Activated gamma-delta T cell treated with anti-CD3 and anti-CD28 coated beads, Interleukin-2, amount 50 U/mL, for 16 hours (primary cell): ENCODE measurements at places on chromosomes 5 and 9.

GRCh38 chr5:132439521-132440089 is 51.0 kb downstream of the IRF1 start:
- DNase-seq = no peak

DNA sequence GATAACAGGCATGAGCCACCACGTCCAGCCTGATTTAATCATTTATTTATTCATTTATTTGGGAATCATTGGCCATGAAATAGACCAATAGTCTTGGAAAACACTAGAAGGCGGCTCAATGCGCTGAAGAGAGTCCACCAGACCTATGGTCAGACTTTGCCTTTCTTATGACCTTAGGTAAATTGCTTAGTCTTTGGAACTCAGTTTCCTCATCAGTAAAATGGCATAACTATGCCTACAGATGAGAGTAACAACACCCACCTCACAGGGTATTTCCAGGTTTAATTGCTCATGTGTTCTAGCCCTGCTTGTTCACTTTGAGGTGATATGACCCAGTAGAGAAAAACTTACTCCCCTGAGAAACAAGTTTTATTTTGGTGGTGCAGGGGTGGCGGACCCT is 38.2 kb upstream of the CPEB4 start:
- DNase-seq = no peak

DNA sequence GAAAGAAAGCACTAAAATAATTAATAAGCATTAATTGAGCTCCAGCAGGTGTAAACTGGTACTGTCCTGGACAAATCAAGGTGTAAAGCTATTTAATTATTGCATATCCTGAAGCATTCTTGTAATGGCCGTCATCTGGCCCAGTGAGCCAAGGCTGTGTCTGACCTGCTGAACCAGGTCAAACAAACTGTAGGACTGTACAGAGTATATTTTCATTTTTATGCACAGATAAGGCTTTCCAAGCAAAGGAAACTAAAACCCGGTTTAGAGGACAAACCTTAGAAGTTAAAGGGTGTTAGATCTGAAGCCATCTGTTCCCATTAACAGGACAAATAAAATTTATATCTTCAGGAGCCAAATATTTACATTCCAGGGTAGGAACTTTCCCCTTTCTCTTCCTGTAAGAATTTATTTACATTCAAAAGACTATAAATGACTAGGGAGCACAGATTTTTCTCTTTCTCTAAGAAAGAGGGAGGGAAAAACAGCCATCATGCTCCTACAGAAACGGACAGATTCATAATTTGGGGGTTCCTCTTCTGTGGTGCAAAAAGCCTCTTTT is 69.8 kb downstream of the ESM1 start:
- DNase-seq = no peak

- DNase-seq = no peak
Observed at GRCh38 chr5:125370461-125371205, 624.2 kb upstream of the ZNF608 start.

DNA sequence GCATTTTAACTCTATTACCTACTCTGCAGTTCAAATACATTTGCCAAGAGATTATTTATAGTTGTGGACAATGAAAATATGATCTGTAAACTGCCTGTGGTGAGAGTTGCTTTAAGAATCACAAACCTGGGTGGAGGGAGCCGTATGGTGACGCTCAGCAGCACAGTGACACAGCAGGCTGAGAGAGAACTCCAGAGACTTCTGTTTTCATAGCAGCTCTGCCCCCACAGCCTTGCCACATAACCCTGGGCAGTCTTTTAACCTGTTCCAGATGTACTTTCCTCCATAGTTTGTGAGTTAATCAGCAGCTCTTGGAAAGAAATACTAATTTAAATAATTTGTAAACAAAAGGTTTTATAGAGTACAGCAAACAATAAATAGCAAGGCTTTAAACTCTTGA is 450.5 kb downstream of the ELAVL2 start:
- DNase-seq = no peak

GRCh38 chr9:109872901-109873300 is 92.9 kb downstream of the PALM2AKAP2 start:
- DNase-seq = no peak

DNA sequence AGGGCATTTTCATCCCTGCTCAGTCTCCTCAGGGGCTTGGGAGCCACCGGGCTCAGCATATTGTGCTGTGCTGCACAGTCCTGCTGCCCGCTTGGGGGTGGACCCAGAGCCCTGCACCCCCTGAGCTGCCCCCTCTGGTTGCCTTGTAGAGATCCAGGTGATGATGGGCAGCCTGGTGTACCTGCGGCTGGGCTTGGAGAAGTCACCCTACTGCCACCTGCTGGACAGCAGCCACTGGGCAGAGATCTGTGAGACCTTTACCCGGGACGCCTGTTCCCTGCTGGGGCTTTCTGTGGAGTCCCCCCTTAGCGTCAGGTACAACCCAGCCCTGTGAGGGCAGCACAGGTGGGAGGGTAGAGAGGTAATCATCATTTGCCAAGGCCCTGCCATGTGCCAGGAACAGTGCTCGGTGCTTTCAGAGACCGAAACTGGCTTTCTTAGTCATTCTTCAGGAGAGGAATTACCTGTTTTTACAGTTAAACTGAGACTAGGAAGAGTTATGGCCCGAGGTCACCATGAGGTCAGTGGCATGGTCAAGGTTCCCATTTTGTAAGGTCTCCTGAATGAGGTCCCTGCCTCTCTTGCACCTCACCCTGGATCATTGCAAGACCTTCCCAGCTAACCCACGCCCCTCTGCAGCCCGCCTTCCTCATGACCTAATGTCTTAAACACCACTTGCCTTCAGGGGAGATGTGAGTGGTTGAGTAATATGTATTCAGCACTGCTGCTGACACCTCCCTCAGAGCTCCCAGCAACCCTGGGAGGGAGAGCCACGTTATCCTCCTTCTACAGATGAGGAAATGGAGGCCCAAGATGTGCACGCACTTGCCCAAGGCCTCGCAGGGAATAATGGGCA is 7.5 kb downstream of the NHP2 start:
- DNase-seq = peak; percentile 67

DNA sequence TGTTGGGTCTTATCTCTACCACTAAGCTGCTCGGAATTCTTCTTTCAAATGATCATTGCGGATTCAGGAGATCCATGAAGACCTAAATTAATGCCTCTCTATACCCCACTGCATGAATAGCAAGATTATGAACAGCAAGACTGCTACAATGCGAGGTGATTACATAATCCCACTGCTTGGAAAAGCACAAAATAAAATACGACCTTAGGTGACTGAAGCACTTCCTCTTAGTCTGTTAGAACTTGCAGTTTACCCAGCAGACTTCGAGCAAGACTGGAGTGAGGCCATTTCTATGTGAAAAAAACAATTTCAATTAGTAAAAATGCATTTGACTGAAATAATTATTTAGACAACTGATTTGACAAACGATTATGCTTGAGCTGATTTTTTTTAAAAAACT is 59.8 kb downstream of the SH3RF2 start:
- DNase-seq = no peak

DNA sequence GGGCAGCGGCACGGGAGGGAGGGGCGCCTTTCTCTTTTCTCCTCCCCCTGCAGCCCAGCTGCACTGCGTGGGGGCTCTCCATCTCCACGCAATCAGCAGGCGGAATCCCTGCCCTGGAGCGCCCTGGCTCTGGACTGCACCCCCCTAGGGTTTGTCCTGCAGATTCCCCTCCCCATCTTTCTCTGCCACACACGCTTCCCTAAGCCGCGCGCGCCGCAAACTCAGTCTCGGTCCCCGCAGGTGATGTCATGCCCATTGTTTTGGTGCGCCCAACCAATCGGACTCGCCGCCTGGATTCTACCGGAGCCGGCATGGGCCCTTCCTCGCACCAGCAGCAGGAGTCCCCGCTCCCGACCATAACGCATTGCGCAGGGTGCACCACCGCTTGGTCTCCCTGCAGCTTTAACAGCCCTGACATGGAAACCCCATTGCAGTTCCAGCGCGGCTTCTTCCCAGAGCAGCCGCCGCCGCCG is at the start of gene KCNN2:
KCNN2 (plus strand) TSS at position 347 of the 473 bp plus-strand sequence; CDS start at position 417, 70 bp downstream.
- DNase-seq = no peak

- no peak for DNase-seq
Observed at GRCh38 chr5:141517880-141518617, 29.2 kb downstream of the PCDHGC5 start.

DNA sequence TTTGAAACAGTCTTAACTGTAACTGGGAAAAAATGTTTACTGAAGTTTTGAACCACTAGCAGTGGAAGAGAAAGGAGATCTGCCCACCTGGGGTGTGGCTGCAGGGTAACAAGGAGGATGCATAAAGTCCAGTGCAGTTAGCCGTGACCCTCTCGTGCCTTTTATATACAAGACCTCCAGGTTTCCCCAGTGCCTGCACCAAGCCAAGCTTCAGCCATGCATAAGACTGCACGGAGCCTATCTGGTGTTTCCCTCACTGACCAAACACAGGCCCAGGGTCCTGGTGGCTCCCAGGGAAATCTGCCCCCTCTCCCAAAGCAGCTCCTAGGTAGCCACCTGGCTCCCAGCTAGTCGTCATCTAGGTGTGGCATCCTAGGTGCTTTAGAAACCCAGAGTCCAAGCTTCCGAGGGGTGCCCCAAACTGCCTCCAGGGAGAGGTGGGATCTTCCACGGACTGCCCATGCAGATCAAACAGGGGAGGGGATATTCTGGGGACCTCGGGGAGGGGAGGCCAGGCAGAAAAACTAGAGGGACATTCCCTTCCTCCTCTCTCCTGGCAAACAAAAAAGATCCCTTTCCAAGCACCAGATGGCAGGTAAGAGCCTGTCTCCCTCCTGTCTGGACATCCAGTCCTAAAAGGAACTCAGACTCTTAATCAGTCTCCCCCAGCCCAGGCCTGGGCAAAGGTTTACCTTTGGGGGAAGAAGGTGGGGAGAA is 2.7 kb downstream of the SHB start:
- no peak for DNase-seq

DNA sequence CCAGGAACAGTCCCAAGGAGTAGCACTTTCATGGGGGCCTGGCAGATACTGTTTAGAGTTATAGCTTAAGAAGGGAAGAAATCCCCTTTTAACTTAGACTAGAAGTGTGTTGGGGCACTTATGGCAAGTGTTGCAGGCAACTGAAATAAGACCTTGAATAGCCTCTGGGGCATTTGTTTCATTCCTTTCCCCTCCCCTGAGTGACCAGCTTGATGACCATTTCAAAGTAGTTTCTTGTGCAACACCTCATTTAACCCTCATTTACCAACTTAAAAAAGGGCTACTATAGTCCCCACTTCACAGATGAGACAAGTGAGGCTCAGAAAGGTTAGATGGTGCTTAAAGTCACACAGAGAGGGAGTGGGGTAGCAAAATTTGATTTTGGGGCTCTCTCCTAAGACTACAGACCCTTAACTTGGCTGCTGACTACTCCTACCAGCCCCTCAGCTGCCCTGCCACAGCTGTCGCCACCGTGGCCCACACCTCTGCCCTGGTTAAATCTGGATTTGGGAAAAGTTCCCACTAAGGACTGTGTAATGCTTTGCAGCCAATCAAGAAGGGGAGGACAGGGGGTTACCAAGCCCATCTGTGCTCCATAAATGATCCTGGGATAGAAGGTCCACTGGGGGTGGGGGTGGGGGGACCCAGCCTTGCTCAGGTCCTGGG is 5.5 kb downstream of the PDLIM4 start:
- no peak for DNase-seq

DNA sequence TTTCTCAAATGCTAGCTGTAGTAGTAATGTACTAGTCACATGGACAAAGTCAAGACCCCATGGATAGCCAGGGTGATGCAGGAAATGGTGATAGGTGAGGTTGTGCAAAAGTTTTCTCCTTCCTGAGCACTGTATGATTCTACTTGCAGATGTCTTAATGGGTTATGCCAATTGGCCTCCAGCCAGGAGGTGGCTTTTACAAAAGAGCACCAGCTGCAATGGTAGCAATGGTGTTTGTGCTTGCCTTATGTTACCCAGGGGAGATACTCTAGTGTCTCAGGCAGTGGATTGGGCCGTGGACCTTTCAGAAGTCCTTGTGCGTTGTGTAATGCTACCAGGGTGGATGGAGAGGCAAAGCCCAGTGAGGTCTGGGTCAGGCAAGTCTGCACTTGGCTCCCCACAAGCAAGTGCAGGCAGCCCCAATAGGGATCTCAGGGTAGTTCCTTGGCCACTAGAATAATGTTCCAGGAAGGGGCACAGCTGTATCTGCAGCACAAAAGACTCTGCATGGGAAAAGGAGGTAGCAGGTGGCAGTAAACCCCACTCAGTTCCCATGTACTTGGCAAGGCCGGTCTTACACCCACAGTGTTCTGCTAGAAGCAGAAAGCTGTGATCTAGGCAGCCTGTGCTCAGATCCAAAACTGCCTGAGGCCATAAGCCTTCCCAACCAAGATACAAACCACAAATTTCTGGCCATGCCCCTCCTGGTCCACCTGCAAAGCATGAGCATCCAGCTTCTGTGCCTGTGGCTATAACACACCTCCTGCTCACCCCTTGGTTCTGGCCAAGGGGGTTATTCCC is 46.4 kb upstream of the EDIL3 start:
- DNase-seq = no peak

- no peak for DNase-seq
Observed at GRCh38 chr5:179065703-179066102, 5.5 kb downstream of the ZNF354C start.

- no peak for DNase-seq
Observed at GRCh38 chr5:142998316-142999020, 228.3 kb downstream of the ARHGAP26 start.

DNA sequence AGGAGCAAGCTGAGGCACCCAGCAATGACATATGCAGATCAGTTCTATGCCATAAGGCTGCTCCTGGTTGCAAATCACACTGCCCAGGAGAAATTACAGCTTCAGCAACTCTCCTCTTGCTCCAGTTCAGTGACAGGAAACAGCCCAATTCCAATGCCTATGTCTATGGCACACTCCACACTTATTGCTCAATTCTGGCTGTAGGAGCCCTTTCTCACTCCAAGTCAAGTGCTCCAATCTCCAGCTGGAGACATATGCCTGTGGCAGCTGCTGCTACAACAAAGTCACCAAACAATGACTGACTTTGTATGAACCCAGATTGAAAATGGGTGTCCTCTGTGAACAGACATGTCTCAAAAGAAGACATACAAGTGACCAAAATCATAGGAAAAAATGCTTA is 31.8 kb upstream of the PLCXD3 start:
- no peak for DNase-seq

GRCh38 chr9:98099898-98100297 is 19.1 kb downstream of the TRIM14 start:
- DNase-seq = no peak

DNA sequence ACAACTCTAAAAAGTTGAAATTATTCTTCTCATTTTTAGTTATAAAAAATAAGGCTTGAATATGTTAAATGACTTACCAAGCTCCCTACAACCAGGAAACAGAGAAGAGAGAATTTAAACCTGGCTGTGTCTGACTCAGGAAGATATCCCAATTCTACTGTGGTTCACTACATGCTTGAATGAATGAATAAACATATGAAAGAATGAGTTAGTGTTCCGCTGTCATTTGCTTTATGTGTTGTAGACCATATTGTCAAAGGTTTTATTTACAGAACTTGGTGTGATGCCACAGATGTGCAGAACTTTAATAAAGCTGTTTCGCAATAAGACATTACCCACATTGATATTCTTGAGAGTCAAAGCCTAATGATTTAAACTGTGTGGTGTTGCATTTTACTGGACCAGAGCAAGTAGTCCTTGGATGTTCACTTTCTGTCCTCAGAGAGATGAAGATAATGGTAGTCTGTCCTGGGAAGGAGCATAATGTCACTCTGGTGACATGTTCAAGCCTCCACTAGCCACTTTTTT is 313.2 kb downstream of the TRIM32 start:
- no peak for DNase-seq

GRCh38 chr9:34291023-34291422 is 38.0 kb downstream of the KIF24 start:
- DNase-seq = no peak
